ENCODE measurements at places on chromosomes 3 and 15.

DNA sequence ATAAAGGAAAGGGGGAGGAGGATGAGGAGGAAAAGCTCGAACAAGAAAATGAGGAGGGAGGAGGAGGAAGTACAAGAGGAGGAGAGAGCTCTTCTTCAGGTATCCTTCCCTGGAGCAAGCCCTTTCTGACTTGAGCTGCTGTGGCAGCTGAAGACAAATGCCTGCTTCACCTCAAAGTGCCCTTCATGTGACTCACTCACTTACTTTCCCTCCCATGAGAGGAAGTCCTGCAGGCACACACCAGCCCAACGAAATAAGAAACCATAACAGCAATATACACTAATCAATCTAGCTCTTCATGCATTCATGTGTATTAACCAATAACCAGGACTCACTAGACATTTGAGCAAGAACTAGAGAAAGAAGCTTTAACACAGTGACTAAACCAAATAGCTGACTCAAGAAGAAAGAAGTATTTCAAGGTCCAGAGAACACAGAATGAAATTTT is 251.9 kb downstream of the IGSF11 start:
- DNase-seq: no peak

GRCh38 chr3:106678657-106679390 is 698.4 kb upstream of the CCDC54 start:
- no peak for DNase-seq

DNA sequence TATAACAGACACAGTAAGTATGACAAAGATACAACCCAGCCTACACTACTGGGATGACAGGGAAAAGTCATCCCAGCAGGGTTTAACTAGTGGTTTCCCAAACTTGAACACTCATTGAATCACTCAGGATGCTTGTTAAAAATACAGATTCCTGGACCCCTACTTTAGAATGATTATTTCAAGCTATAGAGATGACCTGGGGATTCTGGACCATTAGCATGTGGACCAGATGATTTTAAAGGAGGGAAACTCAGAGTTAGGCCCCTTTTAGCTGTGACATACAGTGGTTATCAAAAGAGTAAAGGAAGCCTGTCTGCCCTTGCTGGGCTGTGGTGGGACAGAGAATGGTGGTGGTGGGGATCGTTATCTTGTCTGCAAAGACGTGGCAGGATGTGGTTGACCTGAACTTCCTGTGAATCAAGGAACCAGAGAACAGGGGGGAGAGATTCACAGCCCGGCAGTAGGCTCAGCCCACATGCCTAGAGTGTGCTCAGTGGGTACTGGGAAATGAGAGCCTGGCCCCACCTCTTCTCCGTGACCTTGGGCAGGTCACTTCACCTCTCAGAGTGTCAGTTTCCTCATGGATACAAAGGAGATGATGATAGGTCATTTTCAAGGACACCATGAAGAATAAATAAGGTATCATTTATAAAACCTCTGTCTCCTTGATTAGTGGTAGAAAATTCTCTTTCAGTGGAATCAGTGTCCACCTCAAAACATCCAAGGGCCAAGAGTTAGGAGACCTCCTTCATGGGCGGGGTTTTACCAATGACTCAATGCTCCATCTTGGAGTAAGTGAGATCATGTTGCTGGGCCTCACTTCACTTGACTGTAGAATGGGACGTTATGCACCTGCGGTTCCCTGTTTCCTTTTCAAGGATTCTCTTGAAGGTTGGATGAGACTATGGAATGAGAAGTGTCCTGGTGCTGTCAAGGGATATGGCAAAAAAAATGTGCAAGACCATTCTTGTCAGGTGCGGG is 306.5 kb downstream of the RPLP1 start:
- peak; percentile 83 for DNase-seq

GRCh38 chr3:31218082-31218481 is 314.6 kb upstream of the STT3B start:
- DNase-seq: no peak
